ENCODE measurements at places on chromosomes 6 and 20.

GRCh38 chr6:15522427-15522826 lies 140.4 kb downstream of the DTNBP1 start:
- no peak for DNase-seq

- DNase-seq = peak; percentile 78
These were observed 89.1 kb upstream of the PCSK2 start for GRCh38 chr20:17137692-17138091.

DNA sequence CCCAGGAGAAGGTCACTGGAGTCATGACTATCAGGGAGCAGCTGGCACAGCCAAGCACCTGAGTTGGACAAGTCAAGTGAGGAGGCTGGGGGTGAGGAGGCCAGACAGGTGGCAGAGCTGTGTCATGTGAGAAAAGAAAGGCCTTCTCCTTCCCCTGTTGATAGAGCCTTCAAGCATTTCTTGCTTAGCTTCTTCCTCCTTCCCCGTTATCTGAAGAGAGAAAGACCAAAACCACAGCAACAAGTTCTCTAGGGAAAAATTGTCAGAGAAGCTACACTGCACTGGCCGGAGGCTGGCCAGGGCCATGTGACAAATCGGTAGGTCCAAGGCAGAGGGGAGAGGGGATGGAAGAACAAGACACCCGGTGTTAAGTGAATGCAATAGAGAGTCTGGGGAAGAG lies 202.1 kb upstream of the PRDM1 start:
- no peak for DNase-seq

DNA sequence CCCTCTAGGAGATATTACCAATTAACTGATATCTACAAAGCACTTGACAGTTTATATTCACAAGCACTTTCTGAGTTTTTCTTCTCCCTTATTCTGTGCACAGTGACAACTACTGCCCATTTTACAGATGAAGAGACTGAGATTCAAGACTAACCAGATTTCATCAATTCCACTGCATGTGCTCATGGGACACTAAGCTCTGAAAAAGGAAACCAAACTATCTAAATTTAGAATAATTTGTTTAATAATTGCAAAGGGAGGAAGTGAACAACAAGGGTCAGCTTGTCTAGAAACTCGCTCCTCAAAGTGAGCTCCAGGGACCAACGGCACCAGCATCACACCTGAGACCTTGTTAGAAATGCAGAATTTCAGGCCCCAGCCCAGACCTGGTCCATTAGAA lies 50.8 kb upstream of the MYLIP start:
- no peak for DNase-seq

DNA sequence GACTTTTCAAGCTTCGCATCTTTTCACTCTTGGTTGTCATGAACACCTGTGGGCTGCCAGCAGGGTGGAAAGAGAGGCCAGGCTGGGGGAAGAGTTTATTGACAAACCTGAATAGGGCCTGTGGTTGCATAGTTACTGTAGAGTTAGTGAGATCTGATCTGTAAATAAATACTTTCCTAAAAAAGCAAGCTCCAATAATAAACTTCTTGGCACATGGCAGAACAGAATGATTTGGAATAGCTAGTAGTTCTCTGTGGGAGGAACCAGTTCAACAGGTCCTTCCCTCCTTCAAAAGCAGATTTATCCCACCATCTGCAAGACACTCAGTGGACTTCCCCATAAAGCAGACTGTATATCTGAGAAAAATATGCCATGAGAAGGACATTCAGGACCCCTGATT lies 445.0 kb downstream of the HACE1 start:
- DNase-seq = no peak

- DNase-seq = peak; percentile 62
These were observed 22.7 kb upstream of the CTAGE9 start for GRCh38 chr6:131733376-131734016.

DNA sequence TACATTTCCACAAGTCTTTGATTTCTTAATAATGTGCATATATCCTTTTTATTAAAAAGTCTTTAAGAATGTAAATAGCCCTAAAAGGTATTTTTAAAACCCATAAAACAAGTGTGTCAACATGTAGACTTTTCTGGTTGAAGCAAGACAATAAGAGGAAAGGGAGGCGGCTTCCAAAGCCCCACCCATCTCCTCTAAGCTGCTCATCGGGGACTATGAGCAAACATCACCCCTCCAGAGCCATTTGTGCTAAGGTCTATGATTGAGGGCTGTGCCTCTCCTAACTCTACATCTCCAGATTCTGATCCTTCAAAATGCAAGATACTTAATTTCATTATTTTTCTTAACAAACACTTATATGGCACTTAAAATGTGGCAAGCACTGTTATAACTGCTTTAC lies 2.5 kb upstream of the NAA20 start:
- no peak for DNase-seq

DNA sequence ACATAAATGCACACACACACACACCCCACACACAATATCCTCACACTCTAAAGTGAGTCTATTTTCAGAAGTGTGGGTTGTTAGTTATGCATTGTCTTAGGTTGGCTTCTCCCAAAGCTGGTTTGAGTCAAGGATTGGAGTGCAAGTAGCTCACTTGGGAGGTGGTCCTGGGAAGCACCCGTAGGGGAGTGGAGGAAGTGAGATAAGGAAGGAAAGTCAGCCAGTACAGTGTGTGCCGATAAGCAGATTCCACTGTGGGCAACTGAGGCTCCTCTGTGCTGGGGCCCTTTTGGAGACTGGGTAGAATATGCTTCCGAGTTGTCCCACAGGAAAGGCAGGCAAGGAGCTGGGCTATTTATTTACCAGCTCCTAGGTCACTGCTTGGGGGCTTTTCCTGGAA lies 67.2 kb downstream of the PLCB4 start:
- DNase-seq = no peak

DNA sequence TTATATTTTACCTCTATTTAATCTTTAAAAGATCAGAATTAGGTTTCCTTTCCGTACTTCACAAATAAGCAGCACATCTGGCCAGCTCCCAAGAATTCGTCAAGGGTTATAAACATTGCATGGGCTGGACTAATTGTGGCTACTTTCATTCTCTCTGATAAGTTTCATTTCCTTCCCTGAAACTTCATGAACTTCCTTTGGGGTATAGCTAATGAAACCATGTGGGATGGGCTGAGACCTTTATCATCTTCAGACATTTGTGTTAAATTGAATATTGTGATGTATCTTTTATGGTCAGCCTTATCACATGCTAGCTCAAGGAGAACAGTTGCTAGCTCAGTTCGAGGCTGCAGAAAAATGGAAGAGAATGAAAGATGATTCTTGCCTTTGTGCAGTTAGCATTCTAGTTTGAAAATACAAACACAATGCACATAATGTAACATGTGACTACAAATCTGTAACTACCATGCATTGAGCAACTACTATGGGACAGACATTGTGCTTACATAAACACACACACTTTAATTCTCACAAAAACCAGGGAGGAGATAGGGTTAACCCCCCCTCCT lies 1.7 kb upstream of the GMPR start:
- peak; percentile 67 for DNase-seq

- DNase-seq = no peak
These were observed 8.3 kb downstream of the OARD1 start for GRCh38 chr6:41063884-41064285.

DNA sequence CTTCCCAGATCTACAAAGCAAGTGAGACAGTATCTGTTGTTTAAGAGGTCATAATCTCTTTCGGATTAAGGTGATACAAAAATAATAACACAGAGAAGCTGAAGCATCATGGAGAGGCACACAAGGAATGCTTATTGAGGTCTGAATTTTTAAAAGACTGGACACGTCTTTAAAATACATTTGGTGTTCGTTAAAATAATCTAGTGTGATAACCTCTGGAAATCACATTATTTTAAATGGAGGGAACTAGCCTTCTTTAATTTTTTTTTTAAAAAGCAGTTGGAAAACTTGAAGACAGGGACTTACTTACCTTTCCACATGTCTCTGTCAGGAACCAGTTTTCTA lies 1.9 kb upstream of the LRRC1 start:
- DNase-seq = no peak

DNA sequence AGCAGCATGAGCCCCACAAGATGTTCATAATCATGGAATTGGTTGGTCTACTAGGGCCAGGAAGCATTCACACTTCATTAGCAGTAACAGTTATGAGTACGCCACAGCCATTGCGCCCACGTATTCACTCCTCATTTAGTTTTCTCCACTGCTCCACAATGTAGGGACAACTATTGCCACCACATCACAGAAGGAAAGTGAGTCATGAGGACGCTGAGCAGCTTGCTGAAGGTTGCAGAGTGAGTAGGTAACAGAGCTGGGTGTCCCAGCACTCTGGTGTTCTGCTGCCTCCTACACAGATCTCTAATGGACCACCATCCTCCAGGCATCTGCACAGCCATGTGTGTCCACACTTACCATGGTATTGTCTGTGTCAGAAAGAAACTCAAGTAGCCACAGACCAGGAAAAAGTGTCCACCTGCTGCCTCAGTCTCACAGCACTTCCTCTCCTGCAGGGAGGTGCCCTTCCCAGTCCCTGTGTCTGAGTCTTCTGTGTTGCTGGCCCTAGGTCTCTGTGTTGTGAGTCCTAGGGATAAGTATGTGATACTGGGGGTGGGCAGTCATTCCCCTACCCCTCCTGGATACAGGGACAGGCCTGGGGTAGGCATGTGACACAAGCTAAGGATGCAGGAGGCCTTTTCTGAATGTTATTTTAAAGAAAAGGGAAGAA lies 103.9 kb downstream of the TTLL2 start:
- no peak for DNase-seq

DNA sequence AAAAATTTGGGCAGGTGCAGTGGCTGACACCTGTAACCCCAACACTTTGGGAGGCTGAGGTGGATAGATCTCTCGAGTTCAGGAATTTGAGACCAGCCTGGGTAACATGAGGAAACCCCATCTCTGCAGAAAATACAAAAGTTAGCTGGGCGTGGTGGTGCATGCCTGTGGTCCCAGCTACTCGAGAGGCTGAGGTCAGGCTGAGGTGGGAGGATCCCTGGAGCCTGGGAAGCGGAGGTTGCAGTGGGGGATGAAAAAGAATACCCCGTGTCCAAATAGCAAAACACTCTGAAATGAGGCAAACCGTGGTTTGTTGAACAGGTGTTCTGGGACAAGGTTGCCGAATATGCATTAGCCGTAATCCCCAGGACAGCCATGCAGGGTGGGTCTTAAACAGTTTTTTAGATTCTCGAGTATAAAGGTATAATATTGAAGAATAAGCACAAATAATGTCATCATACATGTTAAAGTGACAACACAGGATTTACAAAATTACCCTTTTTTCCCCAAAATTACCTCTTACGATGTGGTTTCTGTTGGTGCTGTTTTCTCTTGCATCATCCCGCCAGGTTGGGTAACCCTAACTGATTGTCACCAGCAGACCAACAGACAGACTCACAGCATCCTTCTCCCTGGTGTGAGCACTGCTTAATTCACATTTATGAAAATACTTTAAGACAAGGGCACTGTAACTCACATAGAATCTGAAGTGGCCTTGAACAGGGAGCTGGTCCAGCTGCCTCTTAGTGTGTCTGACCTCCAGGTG lies 9.1 kb downstream of the DNAJC5 start:
- no peak for DNase-seq

GRCh38 chr20:40268321-40269075 lies 420.5 kb downstream of the MAFB start:
- no peak for DNase-seq

DNA sequence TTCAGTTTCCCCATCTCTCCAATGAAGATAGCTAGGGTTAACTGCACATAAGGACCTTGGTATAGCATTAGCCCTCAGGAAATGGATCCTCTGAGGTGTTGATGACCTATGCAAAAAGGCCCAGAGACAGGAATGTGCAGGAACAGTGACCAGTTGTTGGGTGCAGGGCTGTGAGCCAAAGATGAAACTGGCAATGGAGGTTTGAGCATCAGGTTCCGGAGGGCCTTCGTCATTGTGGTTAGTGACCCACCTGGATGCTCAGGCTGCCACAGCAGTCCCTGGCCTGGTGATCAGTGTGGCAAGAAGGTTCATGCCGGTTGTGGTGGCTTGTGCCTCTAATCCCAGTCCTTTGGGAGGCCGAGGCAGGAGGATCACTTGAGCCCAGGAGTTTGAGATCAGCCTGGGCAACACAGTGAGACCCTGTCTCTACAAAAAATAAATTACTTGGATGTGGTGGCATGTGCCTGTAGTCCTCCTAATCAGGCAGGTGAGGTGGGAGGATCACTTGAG lies 43.7 kb downstream of the TM9SF4 start:
- no peak for DNase-seq

DNA sequence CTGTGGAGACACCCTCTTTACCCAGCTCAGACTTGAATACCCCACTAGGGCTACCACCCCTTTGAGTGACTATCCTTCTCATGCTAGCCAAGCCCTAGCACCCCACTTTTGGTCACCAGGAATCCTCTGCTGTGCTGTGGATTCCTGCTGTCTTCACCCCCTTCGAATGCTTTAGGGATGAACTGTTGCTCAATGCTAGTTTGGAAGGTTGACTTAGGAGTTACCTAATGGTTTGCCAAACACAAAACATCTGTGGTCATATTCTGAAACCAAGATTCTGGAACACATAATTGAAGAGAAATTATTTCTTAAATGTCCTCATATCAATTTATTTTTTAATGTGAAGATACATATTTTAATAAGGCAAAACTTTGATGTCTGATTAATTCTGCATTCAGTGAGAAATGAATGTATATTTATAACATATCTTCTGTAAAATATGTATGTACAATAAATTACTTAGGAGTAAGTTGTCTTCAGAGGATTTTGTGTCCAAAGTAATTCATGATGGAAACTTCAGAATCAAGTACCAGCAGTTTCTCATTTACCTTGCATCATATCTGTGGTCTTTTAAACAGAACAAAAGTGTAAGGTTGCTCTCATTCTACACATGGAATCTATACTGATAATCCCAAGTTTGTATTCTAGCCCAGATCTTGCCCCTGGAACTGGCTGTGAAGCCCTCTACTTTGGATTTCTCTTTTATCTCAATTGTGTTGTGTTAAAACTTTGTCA lies 46.9 kb downstream of the TMEM200A start:
- DNase-seq = peak; percentile 61

GRCh38 chr6:25329161-25329817 lies 50.1 kb downstream of the CARMIL1 start:
- no peak for DNase-seq

GRCh38 chr6:138526822-138527235 lies 27.5 kb upstream of the NHSL1 start:
- DNase-seq = no peak

- no peak for DNase-seq
These were observed 123.9 kb downstream of the MAP3K4 start for GRCh38 chr6:161115468-161115867.

DNA sequence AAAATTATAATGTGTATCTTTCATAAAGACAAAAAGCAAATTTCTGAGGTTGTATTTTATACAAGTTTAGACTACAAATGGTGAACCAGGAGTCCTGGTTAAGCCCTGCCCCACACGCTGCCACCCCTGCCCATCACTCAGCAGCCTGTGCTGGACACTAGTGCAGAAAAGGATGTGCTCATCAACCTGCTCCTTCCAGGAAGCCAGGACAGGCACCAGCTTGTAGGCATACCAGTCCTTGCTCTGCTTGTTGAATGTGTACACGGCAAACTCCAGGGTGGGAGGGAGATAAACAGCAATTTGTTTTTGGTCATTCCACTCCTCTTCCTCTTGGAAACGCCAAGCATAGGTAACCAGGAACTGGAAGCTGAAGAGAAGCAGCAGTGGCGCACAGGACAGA lies 18.1 kb downstream of the CST9L start:
- no peak for DNase-seq

Measured in fibroblast of skin of right quadriceps (primary cell).